Regular cardiac myocyte (primary cell): ENCODE measurements at places on chromosomes 2 and 18. TPM values are rescaled to one million over a fixed set of nuclear protein-coding genes. Genes with fewer than 3 reads are reported as not detected.

TRPM8 gene
- total RNA-seq: under 0.01 and 0.28 TPM in 2 replicates

OXER1 gene
- total RNA-seq: not detected in 2 replicates

LYG2 gene
- not detected in 2 replicates for total RNA-seq

PTPRN gene
- 2.1 and 12.7 TPM in 2 replicates for total RNA-seq

ALKAL2 gene
- under 0.01 TPM in 1 of 2 replicates, not detected in the other for total RNA-seq

CRIM1 gene
- 486 and 660 TPM in 2 replicates for total RNA-seq

NUP35 gene
- total RNA-seq: 10.4 and 23.2 TPM in 2 replicates

PLB1 gene
- total RNA-seq: 0.96 and 1.4 TPM in 2 replicates

LIMS4 gene
- 8.1 and 14.1 TPM in 2 replicates for total RNA-seq

ACMSD gene
- 0.28 TPM in 1 of 2 replicates, not detected in the other for total RNA-seq

FSHR gene
- not detected in 2 replicates for total RNA-seq

TUBA3E gene
- not detected in 2 replicates for total RNA-seq

GREB1 gene
- total RNA-seq: 0.96 and 3.9 TPM in 2 replicates

SNED1 gene
- 4.6 and 10.7 TPM in 2 replicates for total RNA-seq

LCT gene
- under 0.01 TPM in 1 of 2 replicates, not detected in the other for total RNA-seq

SULT1C2 gene
- total RNA-seq: under 0.01 and 0.85 TPM in 2 replicates

RBM44 gene
- total RNA-seq: 0.19 and 0.56 TPM in 2 replicates

FLACC1 gene
- total RNA-seq: 0.38 and 1.4 TPM in 2 replicates

C2orf80 gene
- not detected in 2 replicates for total RNA-seq

RAB6C gene
- total RNA-seq: under 0.01 TPM in 1 of 2 replicates, not detected in the other

SPP2 gene
- not detected in 2 replicates for total RNA-seq

EVX2 gene
- total RNA-seq: not detected in 2 replicates

SP100 gene
- 140 and 161 TPM in 2 replicates for total RNA-seq

RETSAT gene
- total RNA-seq: 57.7 and 86.0 TPM in 2 replicates

SLC9A4 gene
- not detected in 2 replicates for total RNA-seq

SERPINB5 gene
- total RNA-seq: under 0.01 TPM in 2 replicates

COL6A3 gene
- total RNA-seq: 664 and 1,543 TPM in 2 replicates

ARHGAP15 gene
- total RNA-seq: not detected in 2 replicates

MALL gene
- total RNA-seq: 2.0 and 6.7 TPM in 2 replicates

DOK6 gene
- 0.77 and 3.7 TPM in 2 replicates for total RNA-seq

LIMS3 gene
- 1.1 and 1.5 TPM in 2 replicates for total RNA-seq

ADD2 gene
- 0.28 TPM in 1 of 2 replicates, not detected in the other for total RNA-seq

KCNJ3 gene
- not detected in 2 replicates for total RNA-seq

EFR3B gene
- 0.56 and 1.7 TPM in 2 replicates for total RNA-seq

GRB14 gene
- total RNA-seq: 6.2 and 12.8 TPM in 2 replicates

KIAA2012 gene
- total RNA-seq: under 0.01 TPM in 2 replicates

ZSWIM2 gene
- under 0.01 TPM in 2 replicates for total RNA-seq

KIF1A gene
- total RNA-seq: under 0.01 TPM in 1 of 2 replicates, not detected in the other

RTP5 gene
- total RNA-seq: not detected in 2 replicates

UPP2 gene
- total RNA-seq: 0.28 TPM in 1 of 2 replicates, not detected in the other

C2orf66 gene
- under 0.01 TPM in 1 of 2 replicates, not detected in the other for total RNA-seq

CPO gene
- under 0.01 TPM in 1 of 2 replicates, not detected in the other for total RNA-seq

THADA gene
- total RNA-seq: 27.6 and 32.2 TPM in 2 replicates
